ENCODE measurements at places on chromosomes 2 and 18.

DNA sequence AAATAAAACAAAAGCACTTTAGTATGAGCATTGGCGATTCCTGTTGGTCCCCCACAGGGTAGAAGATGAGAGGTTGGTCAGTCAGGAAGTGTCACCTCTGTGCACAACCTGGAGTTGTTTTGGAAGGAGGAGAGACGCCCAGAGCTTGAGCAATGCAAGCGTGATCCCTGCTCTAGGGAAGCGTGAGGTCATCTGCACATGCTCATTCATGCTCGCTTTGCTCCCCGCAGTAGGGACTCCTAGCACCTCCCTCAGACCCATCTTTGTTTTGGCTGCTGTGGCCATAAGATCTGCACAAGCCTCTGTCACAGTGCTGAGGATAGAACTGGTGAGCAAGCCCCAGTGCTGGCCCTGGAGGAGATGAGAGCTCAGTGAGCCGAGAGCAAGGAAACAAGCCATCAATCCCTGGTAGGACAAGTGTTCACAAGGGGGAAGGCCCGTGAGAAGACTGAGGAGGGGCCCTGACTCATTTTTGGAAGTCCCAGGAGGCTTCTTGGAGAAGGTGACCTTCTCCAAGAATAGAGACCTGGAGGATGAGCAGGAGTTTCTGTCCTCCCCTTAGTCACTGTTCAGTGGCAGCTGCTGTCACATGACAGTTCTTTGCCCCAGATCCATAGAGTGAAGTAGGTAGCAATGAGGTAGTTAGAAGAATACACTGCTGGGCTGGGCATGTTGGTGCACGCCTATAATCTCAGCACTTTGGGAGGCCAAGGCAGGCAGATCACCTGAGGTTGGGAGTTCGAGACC, 13.3 kb upstream of the ATP8B1 start:
- no peak for DNase-seq

- DNase-seq: no peak
Measured at GRCh38 chr18:68152770-68153169, 562.1 kb downstream of the TMX3 start.

- DNase-seq: no peak
Measured at GRCh38 chr2:230441227-230441897, 25.4 kb downstream of the SP100 start.

- DNase-seq: no peak
Measured at GRCh38 chr2:241379481-241380480, 23.7 kb downstream of the FARP2 start.

Data from NCI-H1694 treated with DMSO at 0.1 percent for 48 hours (cell line).